T-helper 17 cell (primary cell): ENCODE measurements at places on chromosomes 16 and 17.

DNA sequence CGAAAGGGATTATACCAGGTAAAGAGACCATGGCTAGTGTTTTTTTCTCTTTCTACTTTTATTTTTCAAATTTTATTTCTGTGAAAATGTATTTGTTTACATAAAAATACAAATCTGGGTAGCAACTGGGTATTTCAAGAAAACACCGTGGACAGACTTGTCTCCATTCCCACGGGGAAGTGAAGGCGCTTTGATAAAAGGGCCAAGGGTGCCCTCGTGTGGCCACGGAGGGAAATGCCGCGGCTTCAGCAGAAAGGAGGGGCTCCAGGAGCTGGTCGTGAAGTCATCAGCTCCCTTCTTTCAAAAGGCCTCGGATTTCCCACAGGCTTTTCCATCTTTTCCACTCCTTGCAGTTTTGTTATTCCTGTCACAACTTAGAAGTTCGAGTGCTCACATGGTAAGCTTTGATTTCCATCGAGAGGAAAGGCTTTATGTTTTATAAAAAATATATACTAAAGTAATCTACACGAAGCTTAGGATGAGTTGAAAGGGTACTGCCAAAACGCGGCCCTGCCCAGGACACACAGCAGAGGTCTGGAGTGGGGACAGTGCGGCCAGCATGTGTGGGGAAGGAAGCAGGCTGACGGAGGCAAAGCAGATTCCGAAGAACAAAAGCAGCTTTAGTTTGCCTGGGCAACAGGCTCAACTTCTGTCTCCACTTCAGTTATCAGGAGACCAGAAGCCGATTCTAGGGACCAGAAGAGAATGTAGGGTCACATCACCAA lies 15.3 kb upstream of the MNT start:
- peak; percentile 84 for DNase-seq

DNA sequence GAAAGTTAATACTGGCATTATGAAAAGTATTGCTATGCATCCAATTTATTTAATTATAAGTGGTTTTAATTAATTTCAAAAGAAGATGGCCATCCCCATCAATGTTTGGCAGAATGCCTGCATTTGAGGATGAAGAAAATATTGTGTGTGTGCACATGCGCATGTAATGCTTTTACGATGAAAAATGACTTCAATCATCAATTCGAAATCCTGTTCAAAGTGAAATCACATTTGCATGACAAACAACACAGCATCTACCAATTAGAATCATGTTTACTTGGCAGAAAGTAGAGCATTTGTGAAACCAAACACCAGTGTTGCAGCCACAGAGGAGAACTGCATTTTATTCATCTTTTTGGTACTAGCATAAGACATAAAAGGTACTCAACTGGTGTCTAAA lies 191.9 kb upstream of the PIRT start:
- DNase-seq: no peak

- no peak for DNase-seq
Measured at GRCh38 chr16:66271074-66272060, 95.1 kb upstream of the CDH5 start.

- no peak for DNase-seq
Measured at GRCh38 chr17:30249460-30249859, 14.0 kb upstream of the SLC6A4 start.

GRCh38 chr16:79938575-79938974 lies 338.0 kb upstream of the MAF start:
- DNase-seq: no peak

GRCh38 chr16:75821117-75821516 lies 94.8 kb upstream of the CPHXL start:
- DNase-seq: no peak

DNA sequence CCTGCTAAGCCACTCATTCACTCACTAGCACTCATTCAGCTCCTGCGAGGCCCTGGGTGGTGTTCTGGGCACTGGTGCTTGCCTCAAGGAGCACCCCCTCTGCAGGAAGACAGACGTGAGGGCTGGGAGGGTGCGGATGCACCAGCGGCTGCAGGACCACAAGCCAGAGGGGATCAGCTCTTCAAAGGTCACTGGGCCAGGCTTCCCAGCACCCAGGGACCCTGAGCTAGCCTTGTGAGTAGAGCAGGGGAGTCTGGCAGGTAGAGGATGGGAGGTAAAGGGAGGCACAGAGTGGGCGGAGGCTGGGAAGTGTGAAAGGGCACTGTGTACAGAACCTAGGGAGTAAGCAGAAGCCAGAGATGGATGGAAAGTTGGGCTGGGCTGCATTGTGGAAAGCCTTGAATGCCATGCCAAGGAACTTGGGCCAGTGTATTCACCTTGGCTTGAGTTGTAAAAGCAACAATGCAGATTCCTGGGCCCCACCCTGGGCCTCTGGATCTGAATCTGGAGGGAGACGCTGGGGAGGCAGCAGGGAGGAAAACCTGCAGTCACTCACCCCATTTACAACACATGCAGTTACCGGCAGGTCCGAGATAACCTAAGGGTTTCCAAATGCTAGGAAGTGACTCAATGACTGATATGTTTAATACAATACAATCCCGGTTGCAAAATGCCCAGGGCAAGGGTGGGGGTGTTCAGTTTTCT lies 1.7 kb downstream of the IL4R start:
- DNase-seq: no peak

- DNase-seq: no peak
Measured at GRCh38 chr16:88685156-88686061, 898 bp downstream of the SNAI3 start.

DNA sequence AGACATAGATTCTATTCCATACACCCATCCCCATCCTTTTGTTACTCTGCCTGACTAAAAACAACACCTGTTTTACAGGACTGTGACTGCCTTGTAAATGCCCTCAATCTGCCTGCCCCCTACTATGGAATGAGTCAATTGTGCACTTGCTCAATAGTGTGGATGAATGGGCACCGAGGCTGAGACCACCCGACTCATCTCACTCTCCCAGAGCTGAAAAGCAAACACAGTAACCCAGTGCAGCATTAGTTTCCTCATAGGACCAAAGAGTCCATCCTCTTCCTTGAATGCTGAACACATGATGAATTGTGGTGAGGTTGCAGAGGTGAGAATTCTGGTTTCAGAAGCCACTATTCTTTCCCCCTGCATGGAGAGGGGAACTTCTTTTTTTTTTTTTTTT lies 233.7 kb downstream of the ZFHX3 start:
- no peak for DNase-seq

- DNase-seq: no peak
Measured at GRCh38 chr17:61325382-61326073, 74.1 kb upstream of the TBX2 start.

- DNase-seq: no peak
Measured at GRCh38 chr16:86142801-86143236, 243.9 kb downstream of the IRF8 start.

DNA sequence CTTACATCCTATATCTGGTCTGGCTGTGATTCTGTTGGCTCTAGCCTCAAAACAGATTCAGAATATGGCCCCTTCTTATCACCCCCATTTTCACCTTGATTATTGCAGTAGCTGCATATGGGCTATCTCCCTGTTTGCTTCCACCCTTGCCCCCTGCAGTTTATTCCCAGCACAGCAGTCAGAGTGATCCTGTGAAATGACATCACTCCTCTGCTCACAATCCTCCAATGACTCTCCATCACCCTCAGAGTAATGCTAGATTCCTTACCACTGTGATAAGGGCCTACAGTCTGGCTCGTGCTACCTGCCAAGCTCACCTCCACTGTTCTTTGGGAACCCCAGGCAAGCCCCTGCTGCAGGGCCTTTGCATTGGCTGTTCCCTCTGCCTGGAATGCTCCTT lies 92.5 kb downstream of the ASIC2 start:
- DNase-seq: no peak

GRCh38 chr17:48484256-48484655 lies 46.6 kb downstream of the HOXB1 start:
- DNase-seq: no peak

DNA sequence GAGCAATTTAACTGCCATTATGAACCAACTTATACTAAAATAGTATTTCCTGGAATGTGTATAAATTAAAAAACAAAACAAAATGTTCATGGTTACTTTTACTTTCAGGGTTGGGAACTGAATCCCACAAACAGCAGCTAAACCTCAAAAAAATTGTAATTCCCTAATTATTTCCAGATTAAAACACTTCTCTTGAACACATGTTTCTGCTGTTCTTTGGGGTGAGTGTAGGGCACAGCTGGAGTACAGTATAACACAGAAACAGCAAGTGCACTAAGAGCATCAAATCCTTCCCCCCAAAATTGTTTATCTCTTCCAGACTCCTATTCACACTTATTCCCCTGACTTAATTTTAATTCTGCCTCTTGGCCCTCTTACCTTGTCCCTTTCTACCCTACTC lies 56.4 kb downstream of the KANSL1 start:
- no peak for DNase-seq

GRCh38 chr17:75315541-75316243 lies 26.5 kb upstream of the SLC25A19 start:
- DNase-seq: no peak

DNA sequence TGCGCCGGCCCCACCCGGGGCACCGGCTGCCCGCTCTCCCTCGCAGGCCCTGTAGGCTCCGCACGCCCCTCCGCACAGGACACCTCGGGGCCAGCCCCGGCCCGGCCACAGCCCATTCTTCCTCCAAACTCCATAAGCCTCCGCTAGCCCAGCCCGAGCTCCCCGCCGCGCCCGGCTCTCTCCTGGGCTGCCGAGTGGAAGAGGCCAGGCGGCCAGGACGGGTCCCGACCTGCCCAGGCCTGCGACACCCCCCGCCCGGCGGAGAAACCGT lies 397 bp downstream of the NCOR1 start:
- no peak for DNase-seq

DNA sequence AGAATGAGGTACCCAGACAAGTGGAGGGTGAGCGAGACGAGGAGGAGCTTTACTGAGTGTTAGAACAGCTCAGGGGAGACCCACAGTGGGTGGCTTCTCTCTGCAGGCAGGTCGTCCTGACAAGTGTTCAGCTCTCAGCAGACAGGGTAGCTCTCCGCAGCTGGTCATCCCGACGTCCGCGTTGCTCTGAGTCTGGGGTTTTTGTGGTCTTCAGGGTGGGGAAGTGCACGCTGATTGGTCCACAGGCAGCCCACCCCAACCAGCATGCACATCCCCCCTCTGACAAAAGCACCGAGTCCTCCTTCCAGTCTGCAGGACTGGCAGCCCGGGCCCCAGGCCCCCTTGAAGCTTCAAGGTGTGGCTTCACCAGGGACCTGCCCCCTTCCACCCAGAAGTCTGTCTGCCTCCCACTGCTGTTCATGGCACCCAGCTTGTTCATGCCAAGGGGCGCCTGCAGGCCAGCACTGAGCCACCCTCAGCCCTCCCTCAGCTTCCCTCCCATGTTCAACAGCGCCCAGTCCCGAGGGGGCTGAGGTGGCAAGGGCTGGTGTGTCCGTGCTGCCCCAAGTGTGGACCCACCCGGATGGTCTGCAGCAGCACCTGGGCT lies 19.9 kb upstream of the WDR45B start:
- DNase-seq: no peak

GRCh38 chr17:83062011-83062817 lies 17.2 kb upstream of the METRNL start:
- DNase-seq: no peak

DNA sequence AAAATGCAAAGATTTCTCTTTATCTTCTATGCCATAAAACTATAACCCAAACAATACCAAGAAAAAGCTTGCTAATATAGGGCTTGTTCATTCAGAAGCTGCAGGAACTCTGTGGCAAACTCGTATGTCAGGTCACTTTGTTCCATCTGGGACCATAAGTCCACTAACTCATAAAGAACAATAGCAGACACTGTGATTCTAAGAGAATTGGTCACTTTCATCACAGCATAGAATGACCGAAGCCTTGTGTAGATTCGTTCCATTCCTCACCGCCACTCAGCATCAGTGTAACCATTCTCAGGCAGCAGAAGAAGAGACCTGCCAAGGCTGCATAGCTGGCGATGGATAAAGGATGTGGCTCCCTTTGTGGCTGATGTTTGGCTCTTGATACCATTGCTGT lies 30.3 kb upstream of the VAT1L start:
- DNase-seq: no peak

DNA sequence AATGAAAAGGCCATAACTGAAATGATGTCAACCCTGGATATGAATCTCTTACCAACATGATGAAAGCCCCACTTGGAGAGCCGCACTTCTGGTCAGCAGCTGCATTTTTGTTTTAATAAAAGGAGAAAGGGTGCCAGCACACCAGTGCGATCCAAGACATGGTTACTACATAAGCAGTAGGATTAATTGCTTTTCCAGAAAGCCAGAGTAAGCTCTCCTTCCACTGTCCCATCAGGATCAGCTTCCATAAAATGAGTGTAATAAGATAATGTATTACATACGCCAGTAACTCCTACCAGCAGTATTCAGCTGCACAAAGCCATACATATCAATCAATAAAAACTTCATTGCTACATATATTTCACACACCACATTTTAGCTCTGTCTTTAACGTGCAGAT lies 26.3 kb upstream of the NACA2 start:
- no peak for DNase-seq

GRCh38 chr16:8720080-8720966 lies 45.9 kb downstream of the ABAT start:
- no peak for DNase-seq

- peak; percentile 23 for DNase-seq
Measured at GRCh38 chr17:77834170-77835115, 124.1 kb upstream of the TNRC6C start.

DNA sequence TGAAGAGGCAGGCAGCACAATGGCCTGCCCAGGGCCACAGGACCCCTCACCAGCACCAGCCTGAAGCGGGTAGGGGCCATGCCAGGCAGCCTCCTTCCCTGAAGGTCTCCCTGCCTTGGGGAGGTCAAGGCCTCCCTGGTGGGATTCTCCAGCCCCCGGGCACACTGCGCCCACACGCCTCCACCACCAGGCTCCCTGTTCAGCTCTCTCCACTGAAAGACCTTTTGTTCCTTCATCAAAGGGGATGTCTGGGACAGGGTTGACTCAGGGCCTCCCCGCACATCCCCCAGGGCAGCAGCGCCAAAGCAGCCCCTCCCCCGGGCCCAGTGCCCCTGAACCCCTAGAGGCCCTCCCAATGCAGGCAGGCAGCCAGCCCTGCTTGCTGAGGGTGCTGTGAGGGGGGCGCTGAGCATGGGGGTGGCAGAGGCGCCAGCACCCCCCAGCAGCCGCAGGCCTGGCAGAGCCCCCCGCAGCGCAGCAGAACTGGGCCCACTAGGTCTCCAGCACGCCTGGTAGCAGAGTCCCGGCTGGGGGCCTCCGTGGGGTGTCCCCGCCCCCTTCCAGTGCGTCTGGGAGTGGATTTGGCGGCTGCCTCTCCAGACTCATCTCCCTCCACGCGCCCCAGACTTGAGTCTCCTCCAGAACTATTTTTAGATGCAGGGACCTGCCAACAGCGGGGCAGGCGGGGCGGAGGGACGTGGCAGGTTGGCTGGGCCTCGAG lies 13.1 kb downstream of the BCAR1 start:
- DNase-seq: peak; percentile 10
